Panc1 (cell line): ENCODE measurements at places on chromosomes 16 and 17.

- no peak overlapping the region for H3K4me3 ChIP-seq
- DNase-seq, result no peak
- no peaks in the 10 kb centered on the region for H3K36me3 ChIP-seq
- H3K27me3 ChIP-seq, result no peaks in the 10 kb centered on the region
- H3K27ac ChIP-seq, result no peak overlapping the region
Observed at GRCh38 chr17:34719569-34719968, 140.2 kb downstream of the TMEM132E start.

DNA sequence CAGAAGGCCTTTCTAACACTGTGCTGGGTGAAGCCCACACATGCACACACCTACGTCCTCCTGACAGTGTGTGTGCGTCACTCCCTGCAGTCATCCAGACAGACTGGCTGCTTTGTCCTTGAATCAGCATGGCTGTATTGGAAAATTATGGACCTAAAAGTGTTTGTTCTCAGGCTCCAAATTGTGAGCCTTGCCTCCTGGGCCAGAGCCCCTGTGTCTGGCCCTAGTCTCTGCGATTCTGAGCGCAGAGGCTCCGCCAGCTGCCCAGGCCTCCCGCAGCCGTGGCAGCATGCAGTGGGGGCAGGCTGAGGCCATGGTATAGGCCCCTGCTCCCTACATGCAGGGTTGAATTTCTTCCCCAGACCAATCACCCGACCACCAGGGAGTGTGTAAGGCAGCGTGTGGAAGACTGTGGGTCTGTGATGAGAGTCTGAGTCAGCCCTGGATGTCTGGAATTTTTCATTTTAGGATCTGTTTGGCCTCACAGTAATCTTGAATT, 166.9 kb downstream of the LGALS9B start:
- no peak overlapping the region for H3K27ac ChIP-seq
- no peaks in the 10 kb centered on the region; the same call in 1 of the 2 replicates for H3K36me3 ChIP-seq
- no peak for DNase-seq
- no peaks in the 10 kb centered on the region for H3K27me3 ChIP-seq

DNA sequence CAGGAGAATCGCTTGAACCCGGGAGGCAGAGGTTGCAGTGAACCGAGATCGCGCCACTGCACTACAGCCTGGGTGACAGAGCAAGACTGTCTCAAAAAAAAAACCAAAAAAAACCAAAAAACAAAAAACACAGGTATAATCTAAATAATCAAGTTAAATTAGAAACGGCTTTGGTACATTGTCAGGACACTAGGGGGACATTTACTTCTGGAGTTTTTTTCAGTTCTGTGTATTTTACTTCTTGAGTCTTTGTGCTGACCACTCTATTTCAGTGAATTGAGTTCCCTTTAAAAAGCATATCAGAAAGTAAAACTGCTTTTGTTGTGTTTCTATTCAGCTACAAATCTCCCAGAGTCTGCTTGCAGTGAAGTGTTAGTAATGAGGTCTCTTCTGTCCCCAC, 36.3 kb downstream of the DHRS7B start:
- H3K36me3 ChIP-seq, result no peaks in the 10 kb centered on the region
- no peak overlapping the region for H3K27ac ChIP-seq
- no peak for DNase-seq
- no peaks in the 10 kb centered on the region; the same call in 1 of the 2 replicates for H3K4me1 ChIP-seq
- no peaks in the 10 kb centered on the region for H3K27me3 ChIP-seq

- H3K27ac ChIP-seq, result no peak overlapping the region
- no peak overlapping the region for H3K4me3 ChIP-seq
- H3K4me1 ChIP-seq, result no peaks in the 10 kb centered on the region
- H3K36me3 ChIP-seq, result no peaks in the 10 kb centered on the region
- no peak for DNase-seq
Observed at GRCh38 chr16:74169687-74170376, 126.8 kb upstream of the PSMD7 start.

- no peaks in the 10 kb centered on the region; the same call in 1 of the 2 replicates for H3K36me3 ChIP-seq
- H3K27me3 ChIP-seq, result no peaks in the 10 kb centered on the region
- DNase-seq, result no peak
- no peak overlapping the region for H3K4me3 ChIP-seq
Observed at GRCh38 chr17:82750241-82750908, 1.5 kb upstream of the TBCD start.

DNA sequence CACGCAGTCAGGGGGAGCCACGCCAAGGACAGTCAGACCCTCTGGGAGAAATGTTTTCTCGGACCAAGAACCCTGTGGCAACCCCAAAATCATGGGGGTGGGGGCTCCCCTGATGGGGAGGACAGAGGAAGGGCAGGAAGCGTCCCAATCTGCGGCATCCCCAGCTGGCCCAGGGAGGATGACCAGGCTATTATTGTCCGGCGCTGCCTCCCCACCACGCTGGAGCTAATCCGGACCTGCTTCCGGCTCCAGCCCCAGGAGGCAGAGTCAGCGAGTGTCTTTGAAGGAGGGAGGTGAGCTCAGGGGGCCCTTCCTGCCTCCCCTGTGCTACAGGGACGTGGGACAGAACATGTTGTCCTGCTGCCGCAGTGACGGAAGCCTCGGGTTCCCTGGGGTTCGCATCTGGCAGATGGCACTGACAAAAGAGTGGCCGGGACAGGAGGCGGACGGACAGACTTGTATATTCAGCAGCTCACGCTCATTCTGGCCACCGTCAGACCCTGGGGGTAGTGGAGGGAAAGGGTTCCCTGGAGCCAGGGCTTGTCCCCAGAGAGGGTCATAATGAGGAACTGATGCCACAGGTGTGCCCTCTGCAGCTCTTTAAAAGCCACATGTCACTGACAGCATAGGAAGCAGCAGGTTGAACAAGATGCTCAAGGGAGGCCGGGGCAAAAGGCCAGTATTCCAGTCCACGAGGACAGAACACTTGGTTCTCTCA, 54.3 kb upstream of the CDC42EP4 start:
- H3K27ac ChIP-seq, result no peak overlapping the region
- no peaks in the 10 kb centered on the region for H3K27me3 ChIP-seq
- H3K36me3 ChIP-seq, result no peaks in the 10 kb centered on the region
- H3K4me1 ChIP-seq, result no peaks in the 10 kb centered on the region; the same call in 1 of the 2 replicates
- DNase-seq, result no peak

DNA sequence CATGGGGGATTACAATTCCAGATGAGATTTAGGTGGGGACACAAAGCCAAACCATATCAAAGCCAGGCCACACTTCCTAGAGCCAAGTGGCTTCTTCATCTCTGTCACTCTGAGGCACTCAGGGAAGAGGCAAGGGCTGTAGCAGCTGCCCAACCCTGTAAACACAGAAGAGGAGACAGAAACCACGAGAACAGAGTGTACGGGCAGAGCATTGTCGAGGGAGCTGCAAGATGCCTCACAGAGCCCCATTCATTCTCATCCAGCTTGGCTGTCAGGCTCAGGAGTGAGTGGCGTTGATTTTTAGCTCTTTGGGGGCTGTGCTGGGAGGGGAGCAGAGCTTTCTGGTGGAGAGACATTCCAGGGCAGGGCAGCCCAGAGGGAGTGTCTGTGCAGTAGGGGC, 117.2 kb upstream of the SALL1 start:
- no peaks in the 10 kb centered on the region for H3K27me3 ChIP-seq
- H3K4me1 ChIP-seq, result no peaks in the 10 kb centered on the region
- H3K4me3 ChIP-seq, result no peak overlapping the region
- no peaks in the 10 kb centered on the region for H3K36me3 ChIP-seq

DNA sequence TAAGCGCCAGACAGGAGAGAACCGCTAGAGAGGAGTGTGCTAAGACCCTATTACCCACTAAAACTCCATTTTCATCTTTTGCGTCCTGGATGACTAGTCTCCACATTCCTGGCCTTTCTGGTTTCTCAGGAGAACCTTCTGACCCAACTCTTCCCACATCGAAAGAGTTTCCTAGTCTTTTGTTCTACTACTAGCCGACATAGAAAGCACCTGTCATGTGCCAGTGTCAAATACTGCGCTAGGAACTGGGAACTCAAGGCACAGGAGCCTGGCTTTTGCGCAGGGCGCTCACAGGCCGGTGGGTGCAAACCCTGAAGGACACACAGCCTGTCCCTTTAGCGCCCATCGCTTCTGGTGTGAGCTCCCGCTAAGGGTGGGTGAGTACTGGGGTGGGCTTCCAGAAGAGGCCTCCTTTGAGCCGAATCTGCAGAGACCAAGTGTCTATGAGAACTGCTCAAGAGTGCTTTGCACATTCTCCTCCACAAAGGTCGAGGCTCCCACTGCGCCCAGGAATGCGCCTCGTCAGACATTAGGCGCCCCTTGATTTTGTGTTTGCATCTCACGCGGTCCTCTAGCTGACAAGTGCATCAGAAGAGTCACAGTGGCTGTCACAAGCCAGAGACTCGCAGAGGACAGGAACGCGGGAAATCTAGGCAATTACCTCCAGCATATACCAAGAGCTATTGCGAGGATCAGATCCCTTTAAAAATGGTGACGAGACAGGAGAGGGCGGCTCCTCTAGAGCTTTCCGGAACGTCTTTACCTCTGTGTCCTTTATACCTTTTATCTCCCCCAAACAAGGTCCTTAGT, 2.0 kb upstream of the PSMB3 start:
- DNase-seq, result no peak
- peaks cover 2% of the 10 kb centered on the region; the same call in 1 of the 2 replicates for H3K36me3 ChIP-seq
- H3K27me3 ChIP-seq, result no peaks in the 10 kb centered on the region
- H3K4me3 ChIP-seq, result peak overlapping the region; percentile 76
- peaks cover 10% of the 10 kb centered on the region for H3K4me1 ChIP-seq
- peak overlapping the region; percentile 96 for H3K27ac ChIP-seq
